ENCODE measurements at places on chromosomes 3 and 15. TPM values are rescaled to one million over a fixed set of nuclear protein-coding genes. Genes with fewer than 3 reads are reported as not detected.

The LNP1 gene
- total RNA-seq = 3.4 TPM

The IRAK2 gene
- 3.1 TPM for total RNA-seq

The GOLGA6L7 gene
- 0.11 TPM for total RNA-seq

The SLC22A14 gene
- total RNA-seq = not detected

The GPR62 gene
- total RNA-seq = not detected

The NAALADL2 gene
- total RNA-seq = not detected

The GOLGA8R gene
- 0.04 TPM for total RNA-seq

The LSM3 gene
- total RNA-seq = 38.5 TPM

DNA sequence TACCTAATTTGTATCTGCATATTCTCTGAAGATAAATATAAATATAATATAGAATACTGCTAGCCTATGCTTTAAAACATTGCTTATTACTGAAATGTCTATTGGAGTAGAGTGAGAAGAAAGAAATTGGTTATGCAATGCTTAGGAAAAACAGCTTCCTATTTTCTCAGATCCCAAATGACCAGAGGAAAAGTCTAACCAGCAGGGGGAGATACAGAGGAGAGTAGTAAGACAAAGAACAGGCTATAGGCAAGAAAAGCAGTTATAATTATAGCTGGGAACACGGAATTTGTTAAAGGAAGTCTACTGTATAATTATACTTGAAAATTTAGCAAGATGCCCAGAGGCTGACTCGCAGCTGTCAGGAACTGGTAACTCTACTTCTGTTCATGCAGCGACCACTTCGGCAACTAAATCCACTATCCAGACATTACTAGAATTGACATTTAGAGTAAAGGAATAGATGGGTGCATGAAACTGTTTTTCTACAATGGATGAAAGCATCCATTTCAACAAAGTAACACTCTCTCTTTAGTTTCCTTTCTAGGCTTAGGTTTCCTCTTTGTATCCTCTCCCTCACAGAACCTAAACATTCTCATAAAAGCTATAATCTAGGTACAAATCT is 97.2 kb downstream of the TBC1D5 start:
- no peak overlapping the region for H3K4me3 ChIP-seq
- H3K4me1 ChIP-seq = no peaks in the 10 kb centered on the region
- H3K27me3 ChIP-seq = no peaks in the 10 kb centered on the region
- peak; percentile 17 for DNase-seq

- no peaks in the 10 kb centered on the region for H3K27me3 ChIP-seq
- no peak overlapping the region for H3K27ac ChIP-seq
- no peaks in the 10 kb centered on the region for H3K4me1 ChIP-seq
- H3K4me3 ChIP-seq = no peak overlapping the region
Observed at GRCh38 chr3:149162007-149162406, 32.6 kb downstream of the HPS3 start.

DNA sequence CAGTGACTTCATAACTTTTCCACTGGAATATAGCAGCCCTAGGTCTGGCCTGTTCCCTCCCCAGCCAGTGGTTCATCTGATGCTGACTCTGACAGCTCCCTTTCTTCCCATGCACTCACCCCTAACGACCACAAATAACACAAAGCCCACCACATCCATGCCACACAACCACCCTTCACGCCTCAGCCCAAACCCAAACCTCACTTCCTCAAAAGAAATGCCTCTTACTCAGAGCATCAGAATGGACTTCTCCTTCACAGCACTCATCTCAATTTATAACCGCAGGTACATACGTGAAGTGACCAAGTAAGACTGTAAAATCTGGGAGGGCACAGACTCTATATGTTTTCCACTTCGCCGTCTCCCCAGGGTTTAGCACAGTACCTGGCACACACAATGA is 1.1 kb downstream of the RBSN start:
- H3K27me3 ChIP-seq = no peaks in the 10 kb centered on the region
- DNase-seq = no peak
- H3K4me1 ChIP-seq = peaks cover 24% of the 10 kb centered on the region

DNA sequence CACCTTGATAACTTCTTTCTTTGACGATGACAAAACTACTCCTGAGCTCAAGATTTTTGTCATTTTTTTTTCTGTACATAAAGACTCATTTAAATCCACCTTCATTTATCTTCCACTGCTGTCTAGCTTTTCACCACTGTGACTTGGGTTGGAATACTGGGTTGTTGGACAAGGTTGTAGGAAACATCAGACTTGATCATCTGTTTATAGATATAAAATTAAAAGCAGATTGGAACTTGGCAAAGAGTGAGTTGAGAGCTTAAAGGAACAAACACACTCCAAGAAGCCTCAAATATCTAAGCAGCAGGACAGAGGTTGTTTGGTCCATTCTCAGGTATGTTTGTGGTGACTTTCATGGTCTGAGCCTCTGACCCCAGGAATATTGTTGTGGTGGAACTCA is 141.7 kb upstream of the NDN start:
- H3K27ac ChIP-seq = no peak overlapping the region
- H3K4me3 ChIP-seq = no peak overlapping the region
- H3K27me3 ChIP-seq = no peaks in the 10 kb centered on the region
- no peak for DNase-seq
- no peaks in the 10 kb centered on the region for H3K4me1 ChIP-seq

GRCh38 chr3:115092220-115092791 is 54.8 kb downstream of the ZBTB20 start:
- no peak overlapping the region for H3K4me3 ChIP-seq
- no peaks in the 10 kb centered on the region for H3K4me1 ChIP-seq
- H3K27me3 ChIP-seq = no peaks in the 10 kb centered on the region
- H3K36me3 ChIP-seq = no peaks in the 10 kb centered on the region
- H3K27ac ChIP-seq = no peak overlapping the region

DNA sequence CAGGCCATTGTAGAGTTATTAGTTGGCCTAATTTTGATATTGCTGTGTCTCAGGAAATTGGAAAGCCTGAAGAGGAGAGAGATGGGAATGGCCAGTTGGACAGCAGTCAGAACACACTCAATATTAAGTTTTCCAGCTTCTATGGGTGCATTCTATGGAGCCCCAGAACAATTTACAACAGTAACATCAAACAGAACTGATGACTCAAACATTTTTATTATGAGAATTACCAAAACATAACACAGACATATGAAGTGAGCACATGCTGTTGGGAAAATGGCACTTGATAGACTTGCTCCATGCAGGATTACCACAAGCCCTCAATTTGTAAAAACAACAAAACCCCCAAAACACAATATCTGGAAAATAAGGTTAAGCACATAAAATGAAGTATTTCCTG is 104.3 kb downstream of the GADL1 start:
- no peak overlapping the region for H3K27ac ChIP-seq
- DNase-seq = no peak
- no peak overlapping the region for H3K4me3 ChIP-seq
- H3K27me3 ChIP-seq = no peaks in the 10 kb centered on the region

- DNase-seq = no peak
- no peaks in the 10 kb centered on the region for H3K4me1 ChIP-seq
- peaks cover 52% of the 10 kb centered on the region for H3K36me3 ChIP-seq
- no peaks in the 10 kb centered on the region for H3K27me3 ChIP-seq
- H3K27ac ChIP-seq = no peak overlapping the region
Observed at GRCh38 chr3:33547101-33547500, 106.9 kb upstream of the UBP1 start.

DNA sequence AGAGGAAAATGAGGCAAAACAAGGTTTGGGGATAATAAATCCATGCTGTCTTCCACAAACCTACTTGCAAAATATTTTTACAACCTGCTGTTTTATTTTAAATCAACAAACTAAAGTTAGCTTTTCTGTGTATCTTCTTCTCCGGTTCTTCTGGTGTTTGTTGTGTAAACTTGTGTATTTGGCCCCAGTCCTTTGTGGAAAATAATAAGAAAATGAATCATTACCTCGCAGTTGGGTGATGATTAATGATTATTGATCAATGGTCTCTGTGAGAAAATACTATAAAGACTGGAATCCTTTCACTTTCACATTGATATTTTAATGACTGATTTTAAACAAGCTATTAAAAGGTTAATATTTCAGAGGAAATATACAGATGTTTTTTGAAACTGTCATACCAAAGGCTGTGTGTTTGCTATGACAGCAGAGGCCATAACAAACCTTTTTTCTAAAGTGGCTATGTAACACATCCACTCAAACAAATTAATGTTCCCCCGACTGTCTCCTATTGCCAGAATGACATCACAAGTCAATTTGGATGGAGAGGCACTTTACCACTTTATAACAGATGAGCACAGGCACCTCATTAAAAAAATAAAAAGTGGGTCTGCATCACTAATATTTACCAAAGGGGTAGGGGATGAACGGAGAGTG is 152.5 kb downstream of the MEX3B start:
- H3K36me3 ChIP-seq = no peaks in the 10 kb centered on the region
- no peaks in the 10 kb centered on the region for H3K4me1 ChIP-seq
- H3K4me3 ChIP-seq = no peak overlapping the region
- no peak for DNase-seq
- no peaks in the 10 kb centered on the region for H3K27me3 ChIP-seq

DNA sequence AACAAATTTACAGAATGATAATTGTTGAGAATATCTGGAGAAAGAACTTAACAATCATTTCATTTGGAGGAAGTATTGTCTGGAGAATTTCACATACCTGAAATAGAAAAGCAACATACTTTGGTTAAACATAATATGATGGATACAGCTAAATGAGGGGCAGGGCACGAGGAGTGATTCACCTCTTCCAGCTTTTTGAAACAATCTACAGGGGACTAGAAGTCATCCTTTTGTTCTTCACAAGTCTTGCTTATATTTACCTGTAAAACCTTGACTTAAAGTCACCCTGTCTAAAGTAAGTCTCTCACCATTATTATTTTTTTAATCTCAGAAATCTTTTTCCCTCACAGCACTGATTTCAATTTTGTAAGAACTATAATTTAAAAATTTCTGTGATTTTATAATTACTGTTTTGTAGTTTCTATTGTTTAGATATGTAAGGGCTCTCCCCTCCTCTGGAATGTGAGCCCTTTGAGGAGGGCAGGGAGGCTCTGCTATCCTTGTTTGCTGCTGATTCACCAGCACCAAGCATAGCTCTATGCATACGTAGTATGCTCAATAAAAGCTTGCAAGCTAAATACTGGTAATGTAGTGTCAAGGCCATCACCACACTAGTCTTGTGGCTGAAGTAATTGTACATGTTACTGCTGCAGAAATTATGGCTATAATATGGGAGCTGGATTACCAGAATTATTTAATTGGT is 193.9 kb upstream of the THRB start:
- no peaks in the 10 kb centered on the region for H3K27me3 ChIP-seq
- no peaks in the 10 kb centered on the region for H3K36me3 ChIP-seq
- no peak overlapping the region for H3K4me3 ChIP-seq

- no peak for DNase-seq
- H3K4me1 ChIP-seq = no peaks in the 10 kb centered on the region
- H3K36me3 ChIP-seq = peaks cover 91% of the 10 kb centered on the region
Observed at GRCh38 chr3:194443901-194444300, 42.9 kb downstream of the ATP13A3 start.

DNA sequence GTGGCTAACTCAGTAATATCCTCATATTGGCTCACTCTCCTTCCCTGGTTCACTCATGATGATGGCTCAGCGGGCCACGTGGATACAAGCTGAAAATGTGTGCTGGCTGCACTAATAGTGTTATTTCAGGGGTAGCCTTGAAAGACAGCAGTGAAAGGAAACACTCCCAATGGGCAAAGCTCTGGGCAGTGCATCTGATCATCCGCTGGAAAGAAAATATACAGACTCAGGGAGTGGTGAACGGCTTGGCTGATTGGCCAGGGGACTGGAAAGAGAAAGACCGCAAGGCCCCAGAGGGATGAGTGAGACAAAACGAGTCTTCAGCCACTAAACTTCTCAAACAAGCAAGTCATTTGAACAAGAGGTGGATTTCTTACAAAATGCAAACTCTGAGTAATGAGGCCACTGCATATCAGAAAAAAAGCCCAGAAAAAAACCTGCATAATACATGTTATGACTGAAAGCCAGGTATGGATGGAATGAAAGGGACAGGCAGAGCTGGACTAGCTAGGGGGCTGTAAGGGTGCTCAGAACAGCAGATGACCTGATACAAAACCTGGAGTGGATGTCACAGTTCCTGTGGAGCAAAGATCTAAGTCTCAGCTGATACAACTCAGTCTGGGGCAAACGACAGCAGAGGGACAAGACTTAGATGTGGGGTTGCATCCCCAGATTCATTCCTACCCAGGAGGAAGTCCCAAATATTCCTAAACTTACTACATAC is 33.3 kb downstream of the CMTM6 start:
- H3K27me3 ChIP-seq = no peaks in the 10 kb centered on the region
- DNase-seq = no peak
- H3K27ac ChIP-seq = no peak overlapping the region
- 0 out of 3 replicates have a peak, but pooled peaks cover 3% of the 10 kb centered on the region for H3K36me3 ChIP-seq
- H3K4me3 ChIP-seq = no peak overlapping the region

DNA sequence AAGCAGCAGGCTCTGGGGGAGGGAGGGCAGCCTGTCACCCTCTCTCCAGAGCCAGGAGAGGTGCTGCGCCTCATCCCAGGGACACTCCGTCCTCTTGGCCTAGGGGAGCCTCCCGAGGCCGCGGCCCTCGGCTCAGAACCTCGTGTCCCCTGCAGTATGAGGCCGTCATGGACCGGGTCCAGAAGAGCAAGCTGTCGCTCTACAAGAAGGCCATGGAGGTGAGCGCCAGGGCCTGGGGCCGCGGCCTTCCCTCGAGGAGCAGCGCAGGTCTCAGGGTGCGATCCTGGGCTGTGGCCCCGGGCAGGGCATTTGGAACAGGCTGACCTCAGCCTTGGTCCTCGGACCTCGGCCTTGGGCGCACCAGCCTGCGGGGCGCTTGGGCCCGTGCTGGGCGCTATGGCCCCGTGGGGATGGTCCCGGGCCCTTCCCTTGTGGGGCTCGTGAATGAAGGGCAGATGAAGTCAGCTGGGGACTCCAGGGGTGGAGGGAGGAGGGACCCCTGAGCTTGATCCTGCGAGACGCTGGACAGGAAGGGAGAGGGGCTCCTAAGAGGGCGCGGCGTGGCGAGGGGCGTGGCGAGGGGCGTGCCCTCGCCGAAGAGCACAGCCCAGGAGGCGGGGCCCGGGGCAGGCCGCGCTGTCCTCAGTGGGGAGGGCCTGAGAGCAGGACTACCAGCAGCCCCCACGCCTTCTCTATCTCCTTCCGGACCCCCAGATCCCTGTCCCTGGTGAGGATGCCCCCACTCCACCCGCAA is 32.9 kb downstream of the PSTPIP1 start:
- peaks cover 60% of the 10 kb centered on the region for H3K4me1 ChIP-seq
- H3K4me3 ChIP-seq = peak overlapping the region; percentile 35
- peak; percentile 64 for DNase-seq
- no peaks in the 10 kb centered on the region for H3K36me3 ChIP-seq

GRCh38 chr15:94691169-94691568 is 459.8 kb downstream of the MCTP2 start:
- no peaks in the 10 kb centered on the region for H3K4me1 ChIP-seq
- DNase-seq = no peak
- no peaks in the 10 kb centered on the region for H3K27me3 ChIP-seq
- H3K36me3 ChIP-seq = no peaks in the 10 kb centered on the region
